ENCODE measurements at places on chromosomes 2 and 18. TPM values are rescaled to one million over a fixed set of nuclear protein-coding genes. Genes with fewer than 3 reads are reported as not detected.

DNA sequence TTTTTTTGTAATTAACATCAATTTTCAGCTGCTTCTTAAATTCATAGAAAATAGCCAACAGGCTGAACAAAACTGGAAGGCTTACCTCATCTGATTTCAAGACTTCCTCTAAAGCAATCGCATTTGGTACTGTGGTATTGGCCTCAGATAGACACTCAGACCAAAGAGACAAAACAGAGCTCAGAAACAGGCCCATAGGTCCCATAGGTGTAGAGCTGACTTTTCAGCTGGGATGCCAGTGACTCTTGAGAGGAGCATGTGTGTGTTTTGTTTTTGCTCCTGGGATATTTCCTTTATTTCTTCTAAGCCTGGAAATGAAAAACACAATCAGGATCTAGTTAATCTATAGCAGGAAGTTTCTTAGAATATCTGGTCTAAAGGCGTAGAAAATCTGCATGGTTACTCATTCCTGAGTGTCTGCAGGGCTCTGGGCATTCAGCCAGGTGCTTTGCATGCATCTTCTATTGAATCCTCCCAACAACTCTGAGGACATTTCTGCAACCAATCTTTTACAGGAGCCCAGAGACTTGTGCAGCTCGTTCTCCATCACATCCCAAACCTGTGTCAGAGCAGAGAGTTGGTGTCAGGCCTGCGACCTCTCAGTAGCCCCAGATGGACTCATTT is 190.8 kb downstream of the RTP5 start:
- no peak overlapping the region for H3K4me3 ChIP-seq
- H3K27ac ChIP-seq, result no peak overlapping the region
- H3K27me3 ChIP-seq, result no peaks in the 10 kb centered on the region
- H3K4me1 ChIP-seq, result no peaks in the 10 kb centered on the region
- no peak for DNase-seq
- no peaks in the 10 kb centered on the region for H3K36me3 ChIP-seq

- peaks cover 57% of the 10 kb centered on the region for H3K36me3 ChIP-seq
- no peak overlapping the region for H3K4me3 ChIP-seq
- H3K27ac ChIP-seq, result no peak overlapping the region
- no peaks in the 10 kb centered on the region for H3K27me3 ChIP-seq
Observed at GRCh38 chr2:148781544-148781943, 93.5 kb upstream of the KIF5C start.

DNA sequence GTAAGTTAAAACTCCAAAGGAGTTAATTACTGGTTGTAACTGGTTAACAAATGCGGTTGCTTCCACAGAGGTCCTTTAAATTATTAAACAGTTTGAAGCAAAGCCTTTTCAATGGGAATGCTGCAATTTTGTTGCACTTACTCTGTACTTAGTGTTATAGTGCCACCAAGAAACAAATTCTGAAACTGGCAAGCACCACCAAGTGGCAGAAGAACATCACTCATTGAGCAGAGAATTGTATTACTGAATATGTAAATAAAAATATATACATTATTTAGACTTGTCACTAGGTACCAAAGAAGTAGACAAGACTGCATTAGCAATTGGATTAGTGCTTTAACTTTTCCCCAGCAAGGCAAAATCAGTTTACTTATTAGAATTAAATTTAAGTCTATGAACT is 2.6 kb upstream of the TMEFF2 start:
- H3K27me3 ChIP-seq, result peaks cover 73% of the 10 kb centered on the region
- H3K4me3 ChIP-seq, result no peak overlapping the region
- peaks cover 28% of the 10 kb centered on the region for H3K4me1 ChIP-seq
- DNase-seq, result no peak
- no peak overlapping the region for H3K27ac ChIP-seq

- H3K4me3 ChIP-seq, result no peak overlapping the region
- no peaks in the 10 kb centered on the region for H3K27me3 ChIP-seq
- H3K4me1 ChIP-seq, result no peaks in the 10 kb centered on the region
- no peaks in the 10 kb centered on the region for H3K36me3 ChIP-seq
Observed at GRCh38 chr2:100673691-100674485, 111.1 kb downstream of the PDCL3 start.

DNA sequence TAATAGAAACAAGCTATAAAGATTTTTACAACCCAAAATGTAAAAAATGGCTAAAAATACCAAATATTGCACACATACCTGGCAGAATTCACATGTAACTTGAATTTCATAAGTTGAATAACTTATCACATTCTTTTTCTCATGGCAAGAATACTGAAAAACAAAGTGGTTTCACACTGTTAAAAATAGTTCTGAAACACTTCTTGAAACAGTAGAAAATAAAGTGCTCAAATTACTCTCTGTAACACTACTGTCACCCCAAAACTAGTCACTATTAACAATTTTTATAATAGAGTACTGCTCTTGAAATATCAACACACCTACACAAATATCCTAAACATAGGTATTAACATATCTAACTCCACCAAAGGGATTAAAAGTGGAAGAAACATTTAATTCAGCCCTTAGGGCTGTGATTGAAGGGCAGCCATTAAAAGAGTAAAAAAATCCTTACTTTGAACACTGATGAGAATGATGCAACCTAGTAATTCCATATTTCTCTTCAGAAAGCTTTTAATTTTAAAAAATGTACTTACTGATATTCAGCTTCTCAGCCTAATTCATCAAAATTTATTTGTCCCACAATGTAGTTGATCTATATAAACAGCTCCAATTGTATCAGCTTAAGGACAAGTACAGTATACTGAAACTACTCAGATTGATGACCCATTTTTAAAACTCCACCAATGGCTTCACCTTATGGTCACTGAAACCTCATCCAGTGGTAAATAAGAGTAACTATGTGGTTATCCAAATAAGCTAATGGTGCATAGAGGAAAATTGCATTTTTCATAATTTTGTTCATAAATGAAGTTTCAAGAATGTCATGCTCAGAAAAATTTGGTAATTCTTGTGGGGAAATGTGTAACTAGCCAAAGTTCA is 31.4 kb downstream of the ATF2 start:
- H3K27me3 ChIP-seq, result no peaks in the 10 kb centered on the region
- H3K36me3 ChIP-seq, result peaks cover 30% of the 10 kb centered on the region
- H3K4me1 ChIP-seq, result no peaks in the 10 kb centered on the region
- H3K4me3 ChIP-seq, result no peak overlapping the region
- DNase-seq, result no peak

DNA sequence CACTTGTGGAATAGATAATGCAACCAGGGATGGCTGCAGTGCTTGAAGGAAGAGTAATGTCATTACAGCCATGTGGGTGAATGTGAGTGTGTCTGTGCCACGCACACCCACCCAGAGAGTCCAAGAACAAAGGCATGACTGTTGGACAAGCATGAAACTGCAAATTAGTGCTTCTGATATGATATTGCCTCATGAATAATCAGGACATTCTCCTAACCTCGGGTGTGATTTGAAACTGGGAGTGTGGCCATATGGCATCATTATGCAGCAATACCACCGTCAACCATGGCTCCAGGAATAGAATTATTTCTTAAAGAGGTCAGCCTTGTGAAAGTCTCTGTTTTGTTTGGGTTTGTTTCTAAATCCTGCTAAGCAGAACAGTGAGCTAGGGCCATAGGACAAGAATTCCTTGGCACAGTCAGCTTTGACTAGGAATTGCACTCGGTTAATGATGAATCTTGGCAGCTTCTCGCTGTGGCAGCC is 678.0 kb upstream of the RAB6C start:
- no peak overlapping the region for H3K4me3 ChIP-seq
- no peaks in the 10 kb centered on the region for H3K36me3 ChIP-seq
- H3K4me1 ChIP-seq, result no peaks in the 10 kb centered on the region
- H3K27ac ChIP-seq, result no peak overlapping the region
- no peak for DNase-seq

- H3K4me1 ChIP-seq, result no peaks in the 10 kb centered on the region
- no peaks in the 10 kb centered on the region for H3K27me3 ChIP-seq
Observed at GRCh38 chr18:35716169-35716831, 134.8 kb downstream of the GALNT1 start.

DNA sequence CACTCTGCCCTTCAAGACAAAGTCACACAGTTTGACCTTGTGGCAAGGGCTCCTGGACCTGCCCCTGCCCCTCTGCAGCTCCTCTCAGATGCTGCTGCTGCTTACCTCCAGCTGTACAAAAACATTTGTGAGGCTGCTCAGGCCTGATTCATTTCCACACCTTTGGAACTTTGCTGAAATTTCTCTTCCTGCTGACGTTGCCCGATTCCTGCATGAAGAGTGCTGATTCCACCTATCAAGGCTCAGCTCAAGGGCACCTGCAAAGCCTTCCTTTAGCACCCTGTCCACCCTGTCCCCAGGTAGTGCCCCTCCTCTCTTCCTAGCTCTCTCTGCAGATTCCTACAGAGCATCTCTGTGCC is 738.3 kb upstream of the HS6ST1 start:
- no peaks in the 10 kb centered on the region for H3K4me1 ChIP-seq
- no peak for DNase-seq
- H3K27ac ChIP-seq, result no peak overlapping the region
- no peaks in the 10 kb centered on the region for H3K27me3 ChIP-seq

Gene RSAD2
- 3.9 TPM for total RNA-seq

Gene LIMS3
- not detected for total RNA-seq

Gene KCNJ3
- total RNA-seq, result not detected

Gene IL36G
- total RNA-seq, result not detected

Gene DOK6
- total RNA-seq, result not detected

Gene ADI1
- 28.4 TPM for total RNA-seq
